ENCODE measurements at places on chromosomes 3 and 15.

GRCh38 chr3:141605883-141606282, 119.1 kb downstream of the RASA2 start:
- no peak for DNase-seq

DNA sequence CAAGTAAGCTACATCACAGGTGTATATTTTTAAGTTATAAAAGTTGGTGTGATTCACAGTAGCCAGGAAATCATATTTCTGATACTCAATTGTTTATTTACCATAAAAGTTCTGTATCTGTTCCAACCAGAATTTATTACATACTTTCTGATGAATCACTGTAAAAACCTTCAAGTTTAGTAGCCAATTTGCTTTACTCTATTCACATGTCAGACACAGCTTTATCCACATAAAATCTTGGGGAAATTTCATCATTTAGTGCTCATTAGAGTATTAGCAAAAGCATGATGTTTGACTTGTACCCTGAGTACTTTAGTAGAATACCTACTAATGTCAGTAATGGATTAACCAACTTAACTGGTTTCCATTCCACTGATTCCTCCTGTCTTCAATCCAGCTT, 249.8 kb downstream of the POLQ start:
- DNase-seq: peak; percentile 7

GRCh38 chr3:69248436-69248835, 126.0 kb upstream of the LMOD3 start:
- DNase-seq: no peak

- no peak for DNase-seq
These were observed 95.4 kb downstream of the MYLK start for GRCh38 chr3:123788710-123789109.

- no peak for DNase-seq
These were observed 65.4 kb downstream of the RPN1 start for GRCh38 chr3:128585189-128585588.

DNA sequence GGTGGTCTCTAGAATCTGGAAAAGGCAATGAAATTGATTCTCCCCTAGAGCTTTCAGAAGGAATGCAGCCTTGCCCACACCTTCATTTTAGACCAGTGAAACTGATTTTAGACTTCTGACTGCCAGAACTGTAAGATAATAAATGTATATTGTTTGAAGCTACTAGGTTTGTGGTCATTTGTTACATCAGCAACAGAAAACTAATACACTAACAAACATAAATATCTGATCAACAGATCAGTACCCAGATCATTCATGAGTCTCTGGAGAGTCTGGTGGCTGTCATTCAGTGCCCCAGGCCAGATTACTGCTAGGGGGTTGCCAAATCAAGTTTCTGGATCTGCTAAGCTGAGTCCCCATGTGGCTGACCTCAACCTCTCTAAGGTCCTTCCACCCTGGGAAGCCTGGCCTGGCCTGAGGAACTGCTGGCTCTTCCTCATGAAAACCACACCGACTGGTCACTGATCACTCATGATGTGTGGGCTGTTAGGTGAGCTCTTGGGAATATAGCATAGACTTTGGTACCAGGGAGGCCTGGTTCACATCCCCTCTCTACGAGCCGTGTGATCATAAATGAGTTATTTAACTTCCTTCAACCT, 11.1 kb upstream of the LACTB start:
- DNase-seq: no peak

DNA sequence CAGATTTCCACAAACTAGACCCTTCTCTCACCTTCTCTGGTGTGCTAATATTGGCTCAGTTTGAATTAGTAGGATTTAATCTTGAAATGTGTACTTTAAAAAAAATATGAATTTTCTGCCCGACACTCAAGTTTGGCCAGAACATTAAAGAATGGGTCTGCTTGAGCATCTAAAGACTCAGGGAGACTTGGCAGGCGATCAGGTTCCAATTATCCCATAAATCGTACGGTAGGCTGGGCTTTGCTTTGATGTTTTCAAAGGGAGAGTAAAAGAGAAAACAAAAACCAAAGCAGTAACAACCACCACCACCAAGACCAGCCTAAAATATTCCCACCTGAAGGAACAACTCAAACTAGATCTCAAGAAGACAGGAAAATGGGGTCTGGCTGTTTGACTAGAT, 230.8 kb downstream of the EBLN2 start:
- DNase-seq: no peak

DNA sequence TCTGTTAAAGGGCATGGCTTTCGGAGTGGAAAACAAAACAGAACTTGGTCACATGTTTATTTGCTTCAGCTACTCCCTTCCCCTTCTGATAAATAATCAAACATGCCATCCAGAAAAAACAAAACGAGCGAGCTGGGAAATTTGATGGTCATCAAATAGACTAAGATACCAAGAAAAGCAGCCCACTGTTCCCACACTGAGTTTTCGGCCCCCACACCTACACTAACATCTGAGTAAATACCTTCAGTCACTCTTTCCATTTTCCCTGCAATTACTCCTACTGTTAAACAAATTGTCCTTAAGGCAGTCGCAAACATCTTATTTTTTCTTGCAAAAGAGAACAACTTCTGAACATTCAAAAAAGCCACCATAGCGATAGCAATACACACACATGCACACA, 454.6 kb downstream of the FOXP1 start:
- DNase-seq: no peak

DNA sequence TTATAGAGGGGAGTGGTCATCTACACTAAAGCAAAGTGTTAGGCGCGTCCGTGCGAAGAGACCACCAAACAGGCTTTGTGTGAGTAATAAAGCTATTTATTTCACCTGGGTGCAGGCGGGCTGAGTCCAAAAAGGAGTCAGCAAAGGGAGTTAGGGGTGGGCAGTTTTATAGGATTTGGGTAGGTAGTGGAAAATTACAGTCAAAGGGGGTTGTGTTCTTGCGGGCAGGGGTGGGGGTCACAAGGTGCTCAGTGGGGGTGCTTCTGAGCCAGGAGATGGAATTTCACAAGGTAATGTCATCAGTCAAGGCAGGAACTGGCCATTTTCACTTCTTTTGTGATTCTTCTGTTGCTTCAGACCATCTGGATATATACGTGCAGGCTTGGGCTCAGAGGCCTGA, 47.1 kb downstream of the OIP5 start:
- no peak for DNase-seq

DNA sequence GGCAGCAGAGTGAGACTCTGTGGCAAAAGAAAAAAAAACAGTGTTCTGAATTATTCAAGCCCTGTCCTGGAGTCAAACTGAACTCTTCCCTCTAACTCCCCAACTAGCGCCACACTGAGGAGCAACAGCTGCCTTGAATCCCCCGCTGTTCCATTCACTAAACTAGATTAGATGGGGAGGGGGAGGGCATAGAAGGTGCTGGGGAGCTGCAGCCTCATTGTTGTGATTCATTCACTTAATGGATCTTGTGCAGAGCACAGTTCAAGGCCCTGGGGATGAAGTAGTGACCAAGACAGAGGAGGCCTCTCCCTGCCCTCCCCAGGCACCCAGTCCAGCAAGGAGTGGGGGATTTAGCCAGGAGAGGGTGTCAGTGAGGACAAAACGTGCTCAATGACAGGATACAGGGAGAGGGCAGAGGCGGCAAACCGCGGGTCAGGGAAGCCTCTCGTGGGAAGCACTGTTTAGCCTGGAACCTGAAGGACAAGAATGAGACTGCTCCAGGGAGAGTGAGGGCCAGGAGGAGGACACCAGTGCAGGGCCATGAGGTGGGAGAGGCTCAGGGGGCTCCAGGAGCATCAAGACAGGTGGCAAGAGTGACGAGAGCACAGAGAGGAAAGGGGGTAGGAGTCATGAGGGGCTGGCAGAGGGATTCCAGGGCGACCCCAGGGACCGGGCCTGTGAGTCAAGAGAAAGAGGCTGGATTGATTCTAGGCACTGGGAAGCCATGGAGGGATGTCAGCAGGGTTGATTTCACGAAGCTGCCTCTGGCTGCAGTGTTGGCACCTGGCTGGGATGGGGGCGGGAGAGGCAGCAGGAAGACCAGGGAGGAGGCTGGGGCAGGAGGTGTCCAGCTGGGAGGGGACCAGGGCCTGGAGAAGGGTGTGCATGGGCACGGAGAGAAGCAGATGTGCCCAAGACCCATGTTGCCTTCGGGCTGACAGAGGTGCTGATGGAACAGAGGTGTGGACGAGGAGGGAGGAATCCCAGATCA, 31.4 kb downstream of the ALS2CL start:
- no peak for DNase-seq

DNA sequence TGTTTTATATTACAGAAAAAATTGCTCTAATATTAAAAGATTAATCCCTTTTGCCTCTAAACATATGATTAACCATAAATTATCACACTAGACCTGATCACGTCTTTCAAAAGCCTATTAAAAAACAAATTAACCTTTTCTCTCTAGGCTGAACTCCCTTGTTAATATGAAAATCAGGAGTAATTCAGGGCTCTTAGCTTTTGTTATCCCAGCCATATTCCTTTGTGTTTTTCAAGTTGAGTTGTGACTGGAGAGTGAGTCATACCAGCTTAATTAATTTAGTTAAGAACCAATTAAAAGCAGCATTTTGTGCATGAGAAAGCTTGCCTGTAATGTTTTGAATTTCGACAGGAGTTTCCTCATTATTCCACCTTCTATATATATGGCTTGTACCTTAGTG, 385.8 kb downstream of the VGLL3 start:
- no peak for DNase-seq

- DNase-seq: no peak
These were observed 92.4 kb downstream of the OXNAD1 start for GRCh38 chr3:16357186-16358121.

DNA sequence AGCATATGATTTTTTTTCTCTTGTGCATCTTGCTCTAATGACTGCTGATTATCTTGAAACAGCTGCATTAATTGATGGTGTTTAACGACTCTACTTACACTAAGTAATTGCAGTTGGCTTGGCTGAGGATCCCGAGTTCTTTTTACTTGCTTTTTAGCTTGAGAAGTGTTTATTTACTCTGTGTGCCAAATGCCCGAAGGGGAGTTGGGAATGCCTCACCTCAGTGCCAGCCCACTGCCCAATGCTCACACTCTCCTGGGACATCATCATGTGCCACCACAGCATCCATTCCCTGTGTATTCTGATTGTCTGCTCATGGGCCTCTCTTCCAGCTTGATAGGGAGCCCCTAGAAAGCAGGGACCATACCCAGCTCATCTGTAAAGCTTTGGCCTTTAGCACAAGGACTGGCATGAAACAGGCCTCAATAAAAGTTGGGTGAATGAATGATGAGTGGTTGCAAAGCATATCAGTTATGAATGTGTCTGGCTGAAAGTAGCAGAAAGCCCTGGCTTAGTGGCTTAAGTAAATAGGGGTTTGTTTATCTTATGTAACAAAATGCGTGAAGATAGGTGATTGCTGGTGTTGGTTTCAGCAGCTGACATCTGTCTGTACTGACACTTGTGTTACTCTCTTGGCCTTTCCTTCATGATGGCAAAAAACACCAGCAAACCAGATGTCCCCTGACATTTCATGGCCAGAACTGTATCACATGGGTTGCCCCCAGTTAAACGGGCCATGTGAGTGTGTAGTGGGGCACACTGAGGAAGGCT, 8.1 kb downstream of the PXYLP1 start:
- no peak for DNase-seq

- DNase-seq: no peak
These were observed 281.8 kb downstream of the FAM43A start for GRCh38 chr3:194967151-194968117.

All from HFFc6 (cell line).